ENCODE measurements at places on chromosomes 3 and 15.

DNA sequence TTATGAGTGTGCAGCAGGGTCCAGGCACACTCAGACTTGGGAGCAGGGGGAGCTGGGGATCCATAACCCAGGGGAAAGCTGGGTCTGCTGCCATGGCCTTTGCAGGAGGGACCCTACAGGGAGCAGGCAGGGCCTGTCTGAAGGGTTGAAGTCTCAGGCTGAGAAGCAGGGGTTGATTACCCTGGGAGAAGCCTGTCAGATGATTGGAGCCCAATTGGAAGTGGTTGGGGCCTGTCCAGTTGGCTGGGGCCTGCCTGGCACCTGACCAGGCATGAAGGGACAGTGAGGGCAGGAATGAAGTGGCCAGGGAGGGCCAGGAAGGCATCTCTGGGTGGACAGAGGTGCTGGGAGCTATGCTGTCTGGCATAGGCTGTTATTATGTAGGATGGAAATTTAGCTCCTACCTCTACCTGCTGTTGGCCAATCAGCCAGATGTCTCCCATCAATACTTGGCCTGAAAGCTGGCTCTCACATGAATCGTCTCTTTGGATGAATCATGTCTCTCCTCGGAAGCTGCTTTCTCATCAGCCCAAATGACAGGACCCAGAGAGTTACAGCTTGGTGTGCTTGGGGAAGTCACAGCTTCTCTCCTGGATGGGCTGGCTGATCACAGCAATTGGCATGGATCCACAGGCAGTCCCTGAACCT lies 27.4 kb upstream of the SLCO2A1 start:
- DNase-seq: no peak

DNA sequence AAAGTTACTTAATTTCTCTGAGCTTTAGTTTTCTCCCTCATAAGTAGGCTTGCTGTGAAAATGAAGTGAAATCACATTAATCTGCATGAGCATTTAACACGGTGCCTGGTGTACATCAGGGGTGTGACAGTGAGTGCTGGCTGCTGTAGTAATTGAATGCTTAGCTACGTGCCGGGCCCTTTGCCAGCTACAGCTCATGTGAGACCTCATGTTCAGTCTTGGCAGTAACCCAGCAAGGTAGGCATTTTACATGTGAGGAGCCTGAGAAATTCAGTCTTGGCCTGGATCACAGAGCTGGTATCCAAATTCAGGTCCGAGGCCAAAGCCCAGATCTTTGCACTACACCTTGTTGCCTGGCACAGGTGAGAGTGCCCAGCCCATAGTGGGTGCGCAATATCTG lies 9.1 kb downstream of the GHRL start:
- DNase-seq: peak; percentile 5

DNA sequence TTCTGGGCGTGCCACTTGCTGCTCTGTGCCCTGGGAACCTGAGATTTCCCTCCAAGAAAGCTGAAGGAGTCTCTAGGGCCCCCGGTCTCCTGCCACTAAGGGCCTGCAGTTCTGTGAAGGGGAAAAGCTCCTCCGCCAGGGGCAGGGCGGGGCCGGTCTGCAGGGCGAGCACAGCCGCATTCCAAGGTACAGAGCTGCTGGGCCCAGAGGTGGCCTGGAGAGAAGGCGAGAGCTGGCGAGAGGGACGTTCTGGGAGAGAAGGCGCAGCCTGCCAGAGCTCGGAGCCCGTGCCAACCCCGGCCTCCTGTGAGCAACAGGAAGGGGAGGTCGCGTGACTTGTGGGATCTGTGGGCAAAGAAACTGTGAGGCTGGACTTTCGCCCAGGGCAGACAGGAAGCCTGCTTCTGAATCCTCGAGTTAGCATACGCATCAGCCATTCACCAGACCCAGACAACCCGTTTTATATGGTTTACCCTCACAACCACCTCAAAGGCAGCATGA lies 500.4 kb downstream of the SHQ1 start:
- no peak for DNase-seq

GRCh38 chr15:77564938-77565337 lies 67.8 kb downstream of the LINGO1 start:
- no peak for DNase-seq

- no peak for DNase-seq
Measured at GRCh38 chr3:166052440-166052839, 215.2 kb upstream of the BCHE start.

All from NCI-H1694 (cell line).